ENCODE measurements at places on chromosomes 7 and 10.

DNA sequence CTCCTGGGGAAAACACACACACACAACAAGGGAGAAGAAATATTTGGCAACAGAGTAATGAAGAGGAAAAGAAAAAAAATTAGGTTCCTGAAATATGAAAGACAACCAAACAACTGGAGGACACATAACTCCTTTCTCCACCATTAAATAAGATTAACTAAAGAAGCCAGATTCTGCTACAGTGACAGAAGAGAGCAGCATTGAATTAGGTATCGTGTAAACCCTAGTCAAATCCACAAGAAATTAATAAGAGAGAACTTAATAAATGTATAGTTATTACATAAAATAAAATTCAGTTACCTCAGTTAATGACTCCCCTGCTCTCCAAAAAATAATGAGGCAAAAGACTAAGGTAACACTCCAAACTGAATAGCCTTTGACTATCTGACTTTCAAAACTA, 306.7 kb downstream of the CRPPA start:
- DNase-seq = peak; percentile 32

DNA sequence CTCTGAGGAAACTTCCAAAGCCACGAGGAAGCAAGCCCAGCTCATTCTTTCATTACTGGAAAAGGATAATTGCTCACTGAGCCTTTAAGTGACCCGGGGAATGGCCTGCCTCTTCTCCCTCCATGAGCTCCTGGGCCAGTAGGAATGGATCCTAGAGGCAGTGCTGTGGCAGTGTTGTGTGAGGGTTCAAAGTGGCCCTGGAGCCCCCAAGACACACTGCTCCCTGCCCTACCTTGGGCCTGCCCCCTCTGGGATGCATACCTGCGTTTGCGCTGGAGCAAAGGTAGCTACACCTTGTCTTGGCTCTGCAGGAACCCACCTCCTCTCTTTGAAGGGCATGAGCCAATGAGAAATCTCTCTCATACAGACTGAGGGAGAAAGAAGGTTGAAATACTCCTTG, 115.8 kb upstream of the ANLN start:
- no peak for DNase-seq

DNA sequence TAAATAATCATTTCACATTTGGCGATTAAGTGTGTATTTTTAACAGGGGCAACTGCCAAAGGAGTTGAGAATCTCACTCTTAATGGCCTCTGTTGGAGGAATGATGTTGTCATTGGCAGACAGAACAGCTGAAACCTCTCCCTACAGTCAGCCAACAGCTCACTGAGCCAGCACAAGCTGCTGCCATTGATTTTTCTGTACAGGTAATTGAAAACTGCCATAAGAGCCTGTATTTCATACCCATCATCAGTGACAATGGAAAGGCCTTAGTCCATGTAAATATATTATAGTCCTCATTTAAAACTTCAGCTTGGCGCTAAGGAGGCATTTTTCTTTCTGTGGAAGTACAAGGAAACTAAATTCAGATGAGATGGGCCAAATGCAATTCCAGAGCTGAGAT, 28.1 kb upstream of the PTN start:
- no peak for DNase-seq

- DNase-seq = no peak
These were observed 122.8 kb downstream of the SKIDA1 start for GRCh38 chr10:21402606-21403083.

DNA sequence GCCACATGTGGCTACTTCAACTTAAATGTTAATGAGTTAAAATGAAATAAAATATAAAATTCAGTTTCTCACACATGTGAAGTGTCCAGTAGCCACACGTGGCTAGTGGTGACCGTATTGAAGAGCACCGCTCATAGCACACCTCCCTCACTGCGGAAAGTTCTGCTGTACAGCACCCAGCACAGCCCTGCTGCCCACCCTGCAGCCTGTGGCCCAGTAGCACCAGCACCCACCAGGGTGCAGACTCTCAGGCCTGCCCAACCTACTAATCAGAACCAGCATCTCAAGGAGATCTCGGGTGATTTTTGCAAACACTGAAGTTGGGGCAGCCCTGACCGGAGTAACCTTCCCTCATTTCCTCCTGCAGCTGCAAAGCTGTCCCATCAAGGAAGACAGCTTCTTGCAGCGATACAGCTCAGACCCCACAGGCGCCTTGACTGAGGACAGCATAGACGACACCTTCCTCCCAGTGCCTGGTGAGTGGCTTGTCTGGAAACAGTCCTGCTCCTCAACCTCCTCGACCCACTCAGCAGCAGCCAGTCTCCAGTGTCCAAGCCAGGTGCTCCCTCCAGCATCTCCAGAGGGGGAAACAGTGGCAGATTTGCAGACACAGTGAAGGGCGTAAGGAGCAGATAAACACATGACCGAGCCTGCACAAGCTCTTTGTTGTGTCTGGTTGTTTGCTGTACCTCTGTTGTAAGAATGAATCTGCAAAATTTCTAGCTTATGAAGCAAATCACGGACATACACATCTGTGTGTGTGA, 162.8 kb upstream of the LANCL2 start:
- DNase-seq = no peak

- DNase-seq = no peak
These were observed 236.6 kb downstream of the ELMO1 start for GRCh38 chr7:37212051-37212450.

- DNase-seq = no peak
These were observed 128.2 kb downstream of the DOCK1 start for GRCh38 chr10:127033216-127034033.

GRCh38 chr7:14275356-14275755, 285.9 kb upstream of the ETV1 start:
- DNase-seq = no peak

DNA sequence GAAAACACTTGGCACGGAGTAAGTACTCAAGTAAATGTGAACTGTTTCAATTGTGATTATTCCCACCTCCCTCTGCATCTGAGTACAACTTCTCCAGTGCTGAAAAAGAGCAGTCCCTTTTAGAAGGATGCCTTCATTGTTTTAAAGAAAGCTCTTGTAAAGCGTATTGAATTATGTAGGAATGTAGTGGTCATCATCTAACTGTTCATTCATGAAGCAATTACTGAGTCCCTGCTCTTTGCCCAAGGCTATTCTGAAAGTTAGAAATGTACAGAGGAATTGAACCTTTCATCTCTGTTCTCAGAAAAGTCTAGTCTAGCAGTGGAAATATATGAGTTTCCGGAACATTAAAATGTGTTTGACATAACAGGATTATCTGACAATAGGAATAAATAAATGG, 127.8 kb downstream of the CACNB2 start:
- no peak for DNase-seq

- DNase-seq = peak; percentile 63
These were observed 131.4 kb downstream of the PRPF18 start for GRCh38 chr10:13717936-13718772.

GRCh38 chr10:48287417-48288391, 13.2 kb upstream of the FRMPD2 start:
- DNase-seq = no peak

- DNase-seq = no peak
These were observed 245.7 kb downstream of the WDR11 start for GRCh38 chr10:121096617-121097431.

DNA sequence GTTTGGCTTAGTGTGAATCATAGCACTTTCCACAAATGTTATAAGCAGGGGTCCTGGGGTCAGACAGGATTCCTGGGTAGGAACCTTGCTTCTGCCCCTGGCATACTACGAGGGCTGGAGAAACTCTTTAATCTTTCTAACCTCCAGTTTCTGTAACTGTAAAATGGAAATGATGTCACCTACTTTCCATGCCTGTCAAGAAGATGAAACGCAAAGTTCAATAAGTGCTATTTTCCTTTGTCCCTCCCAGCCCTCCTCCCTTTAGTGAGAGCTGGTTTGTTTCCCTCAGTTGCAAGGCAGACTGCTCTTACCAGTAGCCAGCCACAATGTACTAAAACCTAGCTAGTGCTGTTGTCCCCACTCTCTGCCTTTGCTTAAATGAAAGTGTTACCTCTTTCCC, 117.1 kb upstream of the HPS1 start:
- DNase-seq = no peak

DNA sequence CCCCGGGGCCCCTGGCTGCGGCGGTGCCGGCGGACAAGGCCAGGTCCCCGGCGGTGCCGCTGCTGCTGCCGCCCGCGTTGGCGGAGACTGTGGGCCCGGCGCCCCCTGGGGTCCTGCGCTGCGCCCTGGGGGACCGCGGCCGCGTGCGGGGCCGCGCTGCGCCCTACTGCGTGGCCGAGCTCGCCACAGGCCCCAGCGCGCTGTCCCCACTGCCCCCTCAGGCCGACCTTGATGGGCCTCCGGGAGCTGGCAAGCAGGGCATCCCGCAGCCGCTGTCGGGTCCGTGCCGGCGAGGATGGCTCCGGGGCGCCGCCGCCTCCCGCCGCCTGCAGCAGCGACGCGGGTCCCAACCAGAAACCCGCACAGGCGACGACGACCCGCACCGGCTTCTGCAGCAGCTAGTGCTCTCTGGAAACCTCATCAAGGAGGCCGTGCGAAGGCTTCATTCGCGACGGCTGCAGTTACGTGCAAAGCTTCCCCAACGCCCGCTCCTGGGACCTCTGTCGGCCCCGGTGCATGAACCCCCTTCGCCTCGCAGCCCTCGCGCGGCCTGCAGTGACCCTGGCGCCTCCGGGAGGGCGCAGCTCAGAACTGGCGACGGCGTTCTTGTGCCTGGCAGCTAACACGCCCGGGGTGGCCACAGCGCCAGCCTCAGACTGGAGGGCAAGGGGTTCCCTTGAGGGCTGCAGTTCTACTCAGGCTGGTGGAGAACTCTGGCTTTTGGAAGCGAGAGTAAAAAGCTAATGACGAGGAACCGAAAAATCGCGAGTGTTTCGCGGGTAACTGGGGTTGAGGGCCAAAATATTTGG, 804 bp downstream of the FRAT1 start:
- DNase-seq = peak; percentile 74

DNA sequence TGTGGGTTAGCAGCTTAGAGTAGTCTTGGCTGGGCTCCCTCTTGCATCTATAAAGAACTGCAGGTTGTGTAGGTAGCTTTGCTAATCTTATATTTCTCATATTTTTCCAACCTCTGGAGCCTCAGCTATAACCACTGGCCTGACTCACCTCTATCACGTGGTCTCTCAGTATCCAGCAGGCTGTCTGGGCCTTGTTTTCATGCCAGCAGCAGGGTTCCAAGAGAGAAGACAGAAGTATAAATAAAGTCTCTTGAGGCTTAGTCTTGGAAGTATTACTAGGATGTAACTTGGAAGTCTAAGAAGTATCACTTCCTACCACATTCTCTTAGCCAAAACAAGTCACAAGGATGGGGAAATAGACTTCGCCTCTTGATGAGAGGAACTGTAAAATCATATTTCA, 73.3 kb downstream of the WIPF3 start:
- DNase-seq = no peak

- DNase-seq = no peak
These were observed 93.8 kb upstream of the IKZF1 start for GRCh38 chr7:50210706-50211115.

GRCh38 chr7:45021604-45022296, 21.7 kb downstream of the CCM2 start:
- peak; percentile 78 for DNase-seq

- DNase-seq = no peak
These were observed 82.6 kb downstream of the GNAI1 start for GRCh38 chr7:80216996-80217842.

DNA sequence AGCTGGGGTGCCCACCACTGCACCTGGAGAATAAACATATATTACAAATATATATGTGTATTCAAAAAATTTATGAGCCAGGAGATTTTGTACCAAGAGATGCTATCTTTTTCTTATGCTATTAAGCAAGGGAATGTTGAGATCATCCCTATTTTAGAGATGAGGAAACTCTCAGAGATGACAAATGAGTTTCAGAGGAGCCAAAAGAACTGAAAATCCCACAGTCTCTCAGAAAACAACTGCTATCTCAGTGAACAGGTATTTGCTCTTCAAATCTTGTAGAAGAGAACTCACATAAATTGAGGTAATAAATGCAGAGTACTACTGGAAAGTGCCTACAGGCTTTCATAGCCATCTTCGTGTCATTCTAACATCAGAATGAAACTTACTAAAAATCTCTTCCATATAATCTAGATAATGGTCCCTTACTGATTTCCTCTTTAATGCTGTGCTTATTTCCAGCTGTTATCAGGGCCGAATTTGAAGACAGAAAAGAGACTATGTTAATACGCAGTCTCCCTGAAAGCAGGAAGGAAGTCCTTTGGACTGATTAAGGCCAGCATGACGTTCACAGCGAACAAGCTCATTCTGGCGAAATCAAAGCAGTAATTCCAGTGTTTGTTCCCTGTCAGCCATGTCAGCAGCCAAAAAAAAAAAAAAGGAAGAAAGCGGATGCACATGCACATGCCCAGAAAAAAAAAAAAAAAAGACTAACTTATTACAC, 29.4 kb upstream of the ANAPC16 start:
- no peak for DNase-seq

- no peak for DNase-seq
These were observed 136.2 kb downstream of the SORCS3 start for GRCh38 chr10:104777086-104777799.

Measured in Kasumi-1 (cell line).